ENCODE measurements at places on chromosomes 1 and 21.

- DNase-seq = no peak
Observed at GRCh38 chr1:220685879-220686278, 4.3 kb upstream of the C1orf115 start.

DNA sequence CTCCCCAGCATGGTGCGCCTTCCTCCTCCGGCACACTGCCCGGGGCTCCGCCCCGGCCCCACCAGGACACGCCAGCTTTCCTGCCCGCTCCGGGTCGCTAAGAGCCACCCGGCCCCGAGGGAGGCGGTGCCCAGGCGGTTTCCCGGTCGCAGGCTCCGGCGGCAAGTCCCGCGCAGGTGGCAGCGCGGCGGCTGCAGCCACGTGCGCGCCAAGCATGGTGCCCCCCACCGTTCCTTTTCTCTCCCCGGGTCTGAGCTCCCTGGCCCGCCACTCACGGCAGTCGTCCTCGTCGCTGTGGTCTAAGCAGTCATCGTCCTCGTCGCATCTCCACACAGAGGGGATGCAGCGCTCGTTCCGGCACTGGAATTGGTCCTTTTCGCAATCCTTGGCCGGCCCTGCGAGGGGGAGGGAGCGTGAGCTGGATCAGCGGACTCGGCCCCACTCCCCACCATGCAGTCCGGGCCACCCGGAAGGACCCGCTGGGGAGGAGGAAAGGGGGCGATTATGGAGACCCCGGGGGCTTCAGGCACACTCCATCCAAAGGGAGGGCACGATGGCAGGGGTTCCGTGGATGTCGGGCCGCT is 1.2 kb downstream of the LRP8 start:
- DNase-seq = peak; percentile 31

GRCh38 chr1:207849646-207850045 is 61.3 kb downstream of the CD34 start:
- DNase-seq = peak; percentile 15

- no peak for DNase-seq
Observed at GRCh38 chr1:151553659-151554058, 13.6 kb downstream of the TUFT1 start.

DNA sequence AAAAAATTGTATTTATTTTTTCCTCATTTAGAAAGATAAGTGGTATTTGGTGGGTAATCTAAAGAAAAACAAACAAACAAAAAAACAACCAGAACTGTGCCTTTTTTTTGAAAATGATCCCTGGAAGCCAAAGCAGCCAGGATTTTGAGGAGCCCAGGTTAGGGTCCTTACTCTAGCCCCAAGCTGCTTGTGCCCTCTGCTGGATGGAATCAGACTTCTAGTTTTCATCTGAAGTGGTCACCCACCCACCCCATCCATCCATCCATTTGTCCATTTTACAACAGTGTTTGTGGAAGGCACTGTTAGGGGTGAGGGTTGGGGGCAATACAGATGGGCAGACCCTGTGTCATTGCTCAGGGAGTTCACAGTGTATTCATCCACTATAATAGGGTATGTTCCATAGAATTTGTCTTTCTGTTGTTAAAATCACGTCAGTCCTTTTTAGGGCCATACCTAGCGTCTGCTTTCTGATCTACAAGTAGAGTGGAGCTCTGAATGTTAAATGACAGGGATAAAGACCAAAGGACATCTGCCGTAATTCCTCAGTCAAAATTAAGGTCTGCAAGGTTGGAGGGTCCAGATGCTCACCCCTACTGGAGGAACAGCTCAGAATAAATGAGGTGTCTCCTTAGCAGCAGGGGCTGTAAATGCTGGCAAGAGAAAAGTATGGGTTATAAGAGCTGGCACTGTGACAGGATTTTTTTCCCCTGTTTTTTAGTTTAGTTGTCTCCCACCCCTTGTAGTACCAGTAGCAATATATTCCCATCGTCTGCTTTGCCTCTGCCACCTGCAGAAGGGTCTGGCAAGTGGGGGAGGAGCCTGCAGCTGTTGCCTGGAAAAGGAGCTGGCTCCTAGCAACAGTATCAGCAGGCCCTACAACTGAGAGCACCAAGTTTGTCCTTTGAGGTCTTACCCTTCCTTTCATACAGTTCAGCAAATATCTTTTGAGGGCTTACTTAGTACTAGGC is 3.2 kb downstream of the LRRC42 start:
- DNase-seq = peak; percentile 33

- no peak for DNase-seq
Observed at GRCh38 chr1:228284148-228284495, 76.3 kb downstream of the OBSCN start.

DNA sequence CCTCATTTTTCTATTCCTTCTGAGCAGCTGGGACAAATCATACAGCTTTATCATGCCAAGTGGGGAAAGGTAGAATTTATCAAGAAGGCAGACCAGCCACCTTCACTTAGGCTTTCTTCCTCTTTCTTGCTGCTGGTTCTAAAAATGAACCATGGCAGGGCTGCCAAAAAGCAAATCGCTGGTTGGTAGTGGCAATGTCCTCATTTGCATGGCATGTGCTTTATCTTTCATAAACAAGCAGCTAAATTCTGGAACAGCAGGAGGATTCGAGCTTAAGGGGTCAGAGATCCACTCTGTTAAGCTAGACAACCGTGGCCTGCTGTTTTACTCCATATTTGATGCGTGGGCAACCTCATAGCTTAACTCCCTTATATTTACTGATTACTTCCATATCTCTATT is 91.3 kb downstream of the RPE65 start:
- DNase-seq = no peak

GRCh38 chr1:44652445-44653106 is 21.7 kb downstream of the TMEM53 start:
- DNase-seq = peak; percentile 72

- peak; percentile 24 for DNase-seq
Observed at GRCh38 chr1:239987103-239987745, 104.5 kb upstream of the FMN2 start.

DNA sequence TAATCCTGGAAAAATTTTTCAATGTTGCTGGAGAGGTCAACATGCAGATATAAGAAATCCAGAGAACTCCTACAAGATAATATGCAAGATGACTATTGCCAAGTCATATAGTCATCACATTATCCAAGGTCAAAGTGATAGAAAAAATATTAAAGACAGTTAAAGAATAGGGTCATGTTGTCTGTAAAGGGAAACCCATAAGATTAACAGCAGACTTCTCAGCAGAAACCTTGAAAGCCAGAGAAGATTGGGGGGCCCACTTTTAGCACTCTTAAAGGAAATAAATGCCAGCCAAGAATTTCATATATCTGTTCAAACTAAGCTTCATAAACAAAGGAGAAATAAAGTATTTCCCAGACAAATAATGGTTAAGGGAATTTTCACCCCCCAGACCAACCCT is 64.1 kb downstream of the PTGFR start:
- DNase-seq = no peak

DNA sequence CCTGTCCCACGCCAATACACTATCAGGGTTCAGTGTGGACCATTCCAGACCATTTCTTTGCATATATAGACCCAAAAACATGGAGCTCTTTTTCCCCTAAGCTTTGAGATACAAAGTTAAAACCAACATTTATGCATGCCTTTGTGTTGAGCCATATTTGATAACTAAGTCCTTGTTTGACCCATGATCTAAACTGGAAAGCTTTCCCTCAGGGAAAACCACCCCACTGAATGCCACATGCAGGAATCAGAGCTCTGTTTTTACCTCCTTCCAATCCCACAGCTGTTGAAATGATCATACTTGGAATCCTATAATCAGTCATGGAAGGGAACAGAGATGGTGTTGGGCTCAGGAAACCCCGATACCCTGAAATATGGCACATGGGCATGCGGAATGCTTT is 14.8 kb upstream of the SLC45A1 start:
- DNase-seq = no peak

GRCh38 chr1:62436039-62436465 is 797 bp upstream of the USP1 start:
- DNase-seq = no peak

GRCh38 chr1:163737261-163737660 is 415.5 kb downstream of the NUF2 start:
- DNase-seq = no peak

DNA sequence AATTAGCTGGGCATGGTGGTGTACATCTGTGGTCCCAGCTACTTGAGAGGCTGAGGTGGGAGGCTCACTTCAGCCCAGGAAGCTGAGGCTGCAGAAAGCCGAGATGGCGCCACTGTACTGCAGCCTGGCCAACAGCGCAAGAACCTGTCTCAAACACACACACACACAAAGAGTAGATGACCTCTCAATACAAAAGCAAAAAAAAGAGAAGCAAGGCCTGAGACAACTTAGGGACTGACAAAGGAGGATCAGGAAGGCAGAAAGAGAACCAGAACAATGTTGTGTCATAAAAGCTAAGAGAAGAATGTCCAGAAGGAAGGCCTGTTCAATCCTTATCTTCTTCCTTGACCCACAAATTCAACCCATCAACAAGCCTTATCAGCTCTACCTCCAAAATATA is 18.5 kb downstream of the WASF2 start:
- DNase-seq = no peak

DNA sequence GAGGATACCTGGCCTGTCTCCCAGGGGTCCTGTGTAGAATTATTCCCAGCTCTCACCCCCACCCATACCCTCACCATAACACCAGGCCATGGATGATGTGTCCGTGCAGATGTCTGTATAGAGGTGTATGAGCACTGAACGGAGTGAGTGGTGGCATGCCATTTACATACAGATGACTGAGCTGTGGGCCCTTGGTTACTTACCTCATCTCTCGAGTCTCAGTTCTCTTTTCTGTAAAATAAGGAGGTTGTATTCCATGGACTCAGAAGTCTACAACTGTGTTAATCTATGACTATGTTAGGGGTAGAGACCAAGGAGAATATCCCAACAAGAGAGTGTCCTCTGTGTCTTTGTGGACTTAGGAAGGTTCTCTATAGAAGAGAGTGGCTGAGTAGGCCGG is 65.6 kb upstream of the CD1D start:
- no peak for DNase-seq

DNA sequence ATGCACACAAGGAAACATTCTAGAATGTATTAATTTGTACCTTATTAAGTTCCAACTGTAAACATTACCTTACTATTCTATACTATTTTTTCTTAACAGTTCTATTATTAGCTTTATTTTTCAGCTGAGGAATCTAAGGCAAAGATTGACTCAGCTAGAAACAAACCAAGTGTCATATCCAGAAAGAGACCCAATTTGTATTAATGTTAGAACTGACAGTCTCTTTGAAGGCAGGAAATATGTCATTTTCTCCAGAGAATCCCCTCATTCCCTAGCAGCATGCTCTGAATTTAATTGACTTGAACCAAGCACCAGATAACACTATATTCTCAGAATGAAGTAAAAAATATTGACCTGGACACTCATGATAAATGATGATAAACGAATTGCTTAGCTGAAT is 81.4 kb upstream of the PLPPR5 start:
- no peak for DNase-seq

DNA sequence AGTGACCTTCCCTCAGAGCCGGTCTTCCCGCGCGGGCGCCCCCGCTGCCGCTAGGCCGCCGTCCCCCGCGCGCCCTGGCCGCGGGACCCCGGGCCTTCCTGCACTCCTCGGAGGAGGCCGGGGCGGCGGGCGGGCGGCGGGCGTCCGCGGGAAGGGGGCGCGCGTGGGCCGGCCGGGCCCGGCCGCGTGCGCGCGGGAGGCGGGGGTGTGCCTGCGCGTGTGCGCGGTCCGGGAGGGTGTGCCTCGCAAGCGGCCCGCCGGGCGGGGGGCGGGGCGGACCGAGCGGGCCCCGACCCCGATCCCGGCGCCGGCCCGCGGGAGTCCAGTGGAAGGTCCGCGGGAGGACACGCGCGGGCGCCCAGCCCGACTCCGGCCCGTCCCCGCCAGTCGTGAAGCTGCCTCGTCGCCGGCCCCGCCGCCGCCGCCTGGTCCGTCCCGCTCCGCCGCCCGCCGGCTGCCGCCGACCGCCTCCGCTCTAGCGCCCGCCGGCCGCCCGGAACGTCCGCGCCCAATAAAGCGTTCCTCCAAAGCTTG is 438 bp downstream of the MRPS6 start:
- peak; percentile 10 for DNase-seq

DNA sequence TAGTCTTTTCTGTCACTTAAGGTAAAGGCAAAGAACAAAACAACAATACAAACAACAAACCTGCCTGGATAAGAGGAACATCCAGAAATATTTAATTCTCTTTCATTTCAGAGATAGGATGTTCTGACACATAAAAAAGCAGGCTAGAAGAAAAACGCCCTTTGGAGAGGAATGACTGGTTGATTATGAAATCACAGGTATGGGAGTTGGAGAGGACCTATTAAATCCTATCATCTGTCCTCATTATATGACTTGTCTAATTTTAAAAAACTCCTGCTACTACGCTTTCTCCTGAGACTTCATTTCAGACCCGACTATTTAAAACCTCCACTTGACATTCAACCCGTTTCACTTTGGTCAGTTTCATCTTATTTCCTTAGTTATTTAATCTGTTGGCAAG is 54.1 kb downstream of the TMPRSS15 start:
- no peak for DNase-seq

GRCh38 chr1:39344394-39345154 is 140.1 kb downstream of the MACF1 start:
- no peak for DNase-seq

DNA sequence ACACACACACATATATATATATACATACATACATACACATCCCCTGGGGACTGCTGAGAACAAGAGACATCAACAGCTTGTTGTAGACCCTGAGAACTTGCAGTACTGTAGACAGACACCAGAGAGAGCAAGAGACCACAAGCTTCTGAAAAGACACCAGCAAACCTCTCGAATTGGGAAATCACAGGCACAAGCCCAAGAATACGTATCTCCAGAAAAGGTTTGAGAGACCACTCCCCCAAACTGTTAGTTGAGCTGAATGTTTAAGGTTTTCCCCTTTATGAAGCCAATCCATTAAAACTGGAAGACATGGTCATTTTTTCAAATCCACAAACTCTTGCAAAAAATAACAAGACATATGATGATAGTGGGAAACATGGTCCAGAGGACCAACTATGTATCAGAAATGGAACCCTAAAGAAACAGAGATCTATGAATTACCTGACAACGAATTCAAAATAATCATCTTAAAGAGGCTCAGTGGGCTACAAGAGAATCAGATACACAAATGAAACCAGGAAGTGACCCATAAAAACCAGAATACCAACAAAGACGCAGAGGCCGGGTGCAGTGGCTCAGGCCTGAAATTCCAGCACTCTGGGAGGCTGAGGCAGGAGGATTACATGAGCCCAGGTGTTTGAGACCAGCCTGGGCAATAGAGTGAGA is 45.1 kb downstream of the SLC2A1 start:
- DNase-seq = peak; percentile 85

GRCh38 chr1:19421365-19421764 is 64.0 kb downstream of the CAPZB start:
- no peak for DNase-seq

DNA sequence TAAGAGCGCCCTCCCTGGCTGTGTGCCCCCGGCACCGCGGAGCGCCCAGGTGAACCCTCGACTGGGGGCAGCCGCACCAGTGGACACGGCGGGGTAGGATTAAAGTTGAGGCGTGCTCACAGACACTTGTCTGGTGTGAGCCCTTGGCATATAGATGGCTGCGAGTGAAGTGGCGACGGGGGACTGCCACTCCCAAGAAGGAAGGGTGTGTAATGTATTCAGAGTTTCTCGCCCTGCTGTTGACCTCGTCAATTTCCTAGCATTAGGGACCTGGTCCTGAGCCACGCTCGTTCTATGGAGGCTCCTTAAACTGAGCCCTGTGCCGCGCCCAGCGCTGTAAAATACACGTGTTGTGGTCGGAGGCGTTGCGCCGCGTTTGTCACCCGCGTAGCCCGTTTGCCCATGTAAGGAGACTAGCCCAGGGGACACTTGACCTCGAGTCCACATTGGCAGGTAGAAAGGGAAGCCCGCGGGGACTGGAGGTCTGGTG is 554 bp downstream of the EVA1C start:
- DNase-seq = peak; percentile 53

- DNase-seq = peak; percentile 55
Observed at GRCh38 chr1:45685308-45686014, 872 bp downstream of the GPBP1L1 start.
